ENCODE measurements at places on chromosomes 6 and 20.
A peak's percentile ranks its signal among the peaks of the same experiment; 100 is the strongest.

GRCh38 chr20:51125780-51126179 is 102.9 kb upstream of the KCNG1 start:
- no peak for DNase-seq

DNA sequence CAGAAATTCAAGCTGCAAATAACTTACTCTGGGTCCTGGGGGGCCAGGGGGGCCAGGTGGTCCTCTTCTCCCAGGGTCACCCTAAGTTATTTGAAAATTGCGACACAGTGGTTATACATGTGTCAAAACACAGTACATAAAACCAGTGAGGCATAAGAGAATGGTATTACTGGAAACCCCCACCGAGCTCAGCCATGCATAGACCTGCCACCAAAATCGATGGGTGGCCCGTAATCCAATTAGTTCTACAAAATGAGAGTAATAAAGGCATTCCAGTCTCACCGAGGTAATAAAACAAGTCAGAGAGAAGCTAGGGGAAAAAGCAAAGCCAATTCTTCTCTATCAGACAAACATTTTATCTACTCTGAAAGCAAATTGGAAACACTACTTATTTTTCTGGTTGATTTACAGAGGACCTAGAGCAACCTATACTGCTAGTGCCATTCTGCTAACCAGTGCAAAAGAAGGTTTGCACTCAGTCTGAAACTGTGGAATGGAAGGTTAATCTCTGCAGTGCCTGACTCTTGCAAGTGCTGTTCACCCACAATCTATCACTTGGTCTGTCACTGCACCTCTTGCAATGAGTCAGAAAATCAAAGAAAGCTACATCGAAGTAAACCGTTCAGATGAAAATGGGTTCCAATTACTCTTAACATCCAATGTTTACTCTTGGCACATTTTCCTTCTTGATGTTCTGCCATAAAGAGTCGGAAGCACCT is 32.4 kb downstream of the COL9A1 start:
- DNase-seq: no peak

DNA sequence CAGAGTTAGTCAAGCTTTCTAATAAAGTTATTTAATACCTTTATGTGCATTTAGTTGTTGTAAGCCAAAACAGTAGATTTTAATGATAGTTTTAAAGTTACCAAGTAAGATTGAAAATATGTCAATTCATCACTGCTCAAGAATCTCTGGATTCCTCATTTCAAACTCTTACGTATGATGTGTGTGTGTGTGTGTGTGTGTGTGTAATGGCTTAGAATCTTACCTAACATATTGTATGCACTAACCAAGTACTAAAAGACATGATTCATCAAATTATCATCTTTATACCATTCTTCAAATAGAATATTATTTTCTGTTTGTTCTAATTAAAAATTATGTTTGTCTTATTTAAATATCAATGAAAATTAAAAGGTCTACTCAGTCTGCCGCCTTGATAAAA is 41.5 kb upstream of the ZNF337 start:
- no peak for DNase-seq

- peak; percentile 75 for DNase-seq
These were observed 25.6 kb downstream of the MANBAL start for GRCh38 chr20:37315021-37315451.

GRCh38 chr6:50288881-50289280 is 239.2 kb upstream of the DEFB112 start:
- no peak for DNase-seq

DNA sequence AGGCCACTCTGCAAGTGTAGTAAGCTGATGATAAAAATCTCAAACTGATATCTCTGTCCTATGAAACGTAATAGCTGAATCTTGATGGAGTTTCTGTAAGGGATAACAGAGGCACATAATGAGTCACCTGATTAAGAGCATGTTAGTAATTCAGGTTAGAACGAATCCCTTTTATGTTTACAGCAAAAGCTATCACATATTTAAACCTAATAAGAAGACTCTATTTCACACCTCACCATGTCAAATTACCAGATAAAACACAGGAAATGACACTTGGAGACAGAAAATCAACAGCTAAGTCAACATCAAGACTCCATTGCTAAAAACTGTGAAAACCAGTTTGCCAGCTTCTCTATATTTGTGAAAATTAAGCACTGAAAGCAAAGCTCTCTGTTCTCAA is 11.8 kb downstream of the CST7 start:
- DNase-seq: no peak

GRCh38 chr6:108744996-108745395 is 103.2 kb upstream of the ARMC2 start:
- no peak for DNase-seq

GRCh38 chr6:72946774-72947173 is 278.5 kb downstream of the KHDC1L start:
- no peak for DNase-seq

- no peak for DNase-seq
These were observed 25.5 kb downstream of the TMEM14A start for GRCh38 chr6:52696418-52696817.

DNA sequence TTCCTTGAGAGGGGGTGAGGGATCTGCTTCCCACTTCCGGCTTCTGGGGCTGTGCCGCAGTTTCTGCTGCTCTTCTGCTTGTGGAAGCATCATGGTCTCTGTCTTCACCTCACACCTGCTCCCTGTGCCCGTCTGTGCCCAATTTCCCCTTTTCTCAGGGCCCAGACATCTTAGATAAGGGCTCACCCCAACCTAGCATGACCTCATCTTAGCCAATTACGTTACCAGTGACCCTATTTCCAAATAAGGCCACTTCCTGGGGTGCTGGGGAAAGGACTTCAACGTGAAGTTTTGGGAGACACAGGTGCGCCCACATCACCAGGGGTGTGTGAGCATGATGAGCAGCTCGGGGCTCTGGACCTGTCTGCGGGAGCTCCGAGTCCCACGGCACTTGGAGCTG is 20.7 kb upstream of the RBBP8NL start:
- DNase-seq: no peak

GRCh38 chr6:98526465-98526864 is 307.9 kb upstream of the POU3F2 start:
- no peak for DNase-seq

DNA sequence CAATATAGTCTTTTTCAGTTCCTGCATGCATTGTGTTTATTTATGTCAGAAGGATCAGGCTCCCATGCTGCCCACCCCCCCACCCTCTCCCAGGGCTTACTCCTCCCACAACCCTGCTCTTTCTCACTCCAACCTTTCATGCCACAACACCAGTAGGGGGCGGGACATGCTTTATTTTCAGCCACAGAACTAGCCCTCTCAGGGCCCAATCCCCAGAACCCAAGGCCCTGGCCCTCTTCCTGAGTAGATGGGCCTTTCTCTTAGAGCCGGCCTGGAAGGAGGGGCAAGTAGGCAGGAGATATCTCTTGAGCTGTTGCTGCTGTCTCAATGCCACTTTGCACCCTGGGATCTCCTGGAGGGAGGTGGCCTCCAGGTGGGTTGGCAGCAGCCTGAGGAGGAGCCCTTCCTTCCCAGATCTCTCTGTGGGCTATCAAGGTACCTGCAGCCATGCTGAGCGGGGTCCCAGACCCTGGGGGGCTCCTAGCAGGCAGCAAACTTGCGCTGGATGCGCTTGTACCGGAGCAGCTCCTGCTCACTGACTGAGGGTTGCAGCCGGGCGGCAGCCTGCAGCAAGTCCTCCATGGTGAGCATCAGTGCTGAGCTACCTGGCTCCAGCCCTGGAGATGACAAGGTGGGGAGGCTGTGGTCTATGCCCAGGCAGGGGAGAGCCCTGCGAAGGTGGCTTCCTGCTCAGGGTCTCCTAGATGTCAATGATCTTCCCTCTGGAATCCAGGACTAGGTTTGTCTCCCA is 3.5 kb downstream of the GNMT start:
- DNase-seq: no peak

GRCh38 chr6:113488812-113489685 is 368.1 kb upstream of the MARCKS start:
- DNase-seq: no peak

GRCh38 chr6:122389704-122390372 is 9.6 kb upstream of the HSF2 start:
- no peak for DNase-seq

DNA sequence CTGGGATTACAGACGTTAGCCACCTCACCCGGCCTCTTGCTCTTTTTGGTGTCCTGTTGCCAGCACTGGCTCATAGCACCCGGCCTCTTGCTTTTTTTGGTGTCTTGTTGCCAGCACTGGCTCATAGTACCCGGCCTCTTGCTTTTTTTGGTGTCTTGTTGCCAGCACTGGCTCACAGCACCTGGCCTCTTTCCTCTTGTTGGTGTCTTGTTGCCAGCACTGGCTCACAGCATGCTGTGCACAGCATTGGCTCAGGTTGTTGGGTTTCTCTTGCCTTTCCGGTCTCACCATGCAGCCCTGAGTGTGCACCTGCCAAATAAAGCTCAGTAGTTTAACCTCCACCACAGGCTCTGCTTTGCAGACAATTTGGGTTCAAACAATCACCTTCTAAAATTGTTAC is 208.2 kb downstream of the THBS2 start:
- no peak for DNase-seq

DNA sequence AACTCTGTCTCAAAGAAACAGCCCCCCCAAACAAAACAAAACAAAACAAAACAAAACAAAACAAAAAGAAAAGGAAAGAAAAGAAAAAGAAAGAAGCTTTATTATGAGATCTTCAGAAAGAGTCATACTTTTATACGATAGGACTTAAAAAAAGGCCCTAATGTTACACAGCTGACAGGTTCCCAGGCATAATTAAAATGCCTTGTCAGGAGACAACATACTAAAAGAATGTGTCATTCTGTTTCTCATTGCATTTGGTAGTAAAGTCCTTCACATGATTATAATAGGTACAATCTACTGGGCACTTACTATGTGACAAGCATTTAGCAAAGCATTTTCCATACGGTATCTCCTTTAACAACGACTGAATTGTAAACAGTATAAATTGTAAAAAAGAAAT is 36.4 kb upstream of the RPN2 start:
- no peak for DNase-seq

DNA sequence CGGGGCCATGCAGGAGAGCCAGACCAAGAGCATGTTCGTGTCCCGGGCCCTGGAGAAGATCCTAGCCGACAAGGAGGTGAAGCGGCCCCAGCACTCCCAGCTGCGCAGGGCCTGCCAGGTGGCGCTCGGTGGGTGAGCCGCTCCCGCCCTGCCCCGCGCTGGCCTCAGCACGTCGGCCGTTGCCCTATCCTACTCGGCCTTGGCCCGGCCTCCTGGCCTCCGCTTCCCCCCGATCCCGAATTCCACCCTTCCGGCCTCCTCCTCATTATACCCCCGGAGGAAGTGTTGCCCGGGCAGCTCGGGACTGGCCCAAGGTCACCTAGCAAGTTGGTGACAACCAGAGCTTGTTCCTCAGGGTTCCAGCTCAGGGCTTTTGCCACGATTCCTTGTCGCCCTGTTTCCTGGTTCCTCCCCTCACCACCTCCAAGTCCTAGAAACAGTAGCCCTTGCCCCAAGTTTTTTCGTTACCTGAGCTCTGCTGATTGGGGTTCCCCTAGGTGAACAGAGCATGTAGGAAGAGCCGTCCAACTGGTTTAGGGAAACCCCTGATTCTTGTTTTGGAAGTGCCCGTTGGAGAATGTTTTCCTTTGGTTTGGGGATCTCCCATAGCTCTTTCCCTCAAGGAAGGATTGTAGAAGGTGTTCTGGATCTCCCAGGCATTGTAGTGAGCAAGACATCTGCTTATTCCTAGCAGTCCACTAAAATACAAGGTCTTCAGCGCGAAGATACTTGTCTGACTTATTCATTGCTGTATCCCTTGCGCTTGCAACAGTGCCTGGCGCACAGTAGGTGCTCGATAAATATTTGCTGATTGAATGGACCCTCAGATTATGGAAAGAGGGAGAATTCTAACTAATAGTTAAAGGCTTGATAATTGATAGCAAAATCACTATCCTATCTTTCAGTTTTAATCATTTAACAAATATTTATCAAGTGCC is 641 bp downstream of the ARFGEF2 start:
- DNase-seq: no peak

DNA sequence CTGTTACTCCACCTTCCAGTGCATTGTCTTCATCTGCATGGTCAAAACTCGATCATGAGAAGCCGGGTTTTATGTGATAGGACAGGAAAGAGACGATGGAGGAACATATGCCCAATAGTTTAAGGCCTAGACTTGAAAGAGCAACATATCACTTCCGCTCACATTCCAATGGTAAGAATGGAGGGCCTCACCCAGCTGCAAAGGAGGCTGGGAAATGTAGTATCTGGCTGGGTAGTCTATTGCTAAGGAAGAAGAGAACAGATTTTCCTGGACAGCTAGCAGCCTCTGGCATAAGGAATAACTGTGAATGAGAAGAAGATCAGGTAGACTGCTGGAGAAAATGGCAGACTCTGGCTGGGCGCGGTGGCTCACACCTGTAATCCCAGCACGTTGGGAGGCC is 19.2 kb downstream of the FITM2 start:
- no peak for DNase-seq

- DNase-seq: no peak
These were observed 620.1 kb downstream of the HTR1B start for GRCh38 chr6:76843054-76843822.

DNA sequence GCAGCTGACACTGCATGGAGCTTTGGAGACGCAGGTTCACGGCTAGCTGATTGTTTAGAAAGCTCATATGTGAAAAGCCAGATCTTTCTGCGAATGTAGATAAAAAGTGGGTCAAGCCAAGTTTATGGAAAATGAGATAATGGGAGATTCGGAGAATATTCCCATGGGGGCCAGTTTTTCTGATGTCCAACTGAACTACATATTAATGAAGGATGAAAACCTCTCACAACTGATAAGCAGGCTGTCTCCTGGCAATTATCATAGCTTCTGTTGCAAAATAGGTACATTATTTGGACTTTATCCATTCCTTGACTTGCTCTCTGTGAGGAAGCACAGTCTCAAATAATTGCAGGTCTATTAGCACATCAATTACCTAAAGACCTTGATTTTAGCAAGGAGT is 21.1 kb downstream of the HDGFL1 start:
- DNase-seq: no peak

DNA sequence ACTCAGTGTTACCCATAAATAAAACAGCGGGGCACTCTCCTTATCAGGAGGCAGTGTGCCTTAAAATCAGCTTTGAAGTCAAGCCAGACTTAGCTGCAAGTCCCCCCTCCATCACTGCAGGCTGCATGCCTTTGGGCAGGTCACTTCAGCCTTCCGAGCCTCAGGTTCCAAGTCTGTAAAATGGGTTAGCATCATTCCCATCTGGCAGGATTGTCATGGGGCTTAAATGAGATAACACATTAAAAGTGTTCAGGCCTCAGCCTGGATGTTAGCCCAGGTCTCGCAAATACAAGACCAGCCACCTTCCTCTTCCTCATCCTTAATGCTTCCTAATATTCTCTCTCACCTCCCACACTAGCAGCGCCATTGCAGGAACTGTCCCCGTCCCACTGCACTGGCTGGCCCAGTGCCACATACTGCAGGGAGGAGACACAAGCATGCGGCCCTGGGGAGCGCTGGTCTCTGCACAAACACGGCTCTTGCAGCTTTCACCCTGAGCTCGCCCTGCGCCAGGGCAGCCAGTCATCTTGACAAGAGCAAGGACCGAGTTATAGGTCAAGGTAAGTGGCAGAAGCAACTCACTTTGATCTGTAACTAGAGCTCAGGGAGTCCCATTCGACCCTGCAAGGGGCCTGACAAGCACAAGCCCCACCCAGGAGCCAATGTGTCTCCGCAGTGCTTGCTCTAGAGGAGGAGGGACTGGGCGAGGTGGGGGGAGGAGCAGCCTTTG is 564.6 kb upstream of the AGPAT4 start:
- DNase-seq: no peak
